ENCODE measurements at places on chromosomes 5 and 9.
A peak's percentile ranks its signal among the peaks of the same experiment; 100 is the strongest.

GRCh38 chr9:113946496-113947115, 70.5 kb downstream of the ZNF618 start:
- DNase-seq = no peak

- DNase-seq = no peak
These were observed 153.0 kb downstream of the HMHB1 start for GRCh38 chr5:143964919-143965318.

DNA sequence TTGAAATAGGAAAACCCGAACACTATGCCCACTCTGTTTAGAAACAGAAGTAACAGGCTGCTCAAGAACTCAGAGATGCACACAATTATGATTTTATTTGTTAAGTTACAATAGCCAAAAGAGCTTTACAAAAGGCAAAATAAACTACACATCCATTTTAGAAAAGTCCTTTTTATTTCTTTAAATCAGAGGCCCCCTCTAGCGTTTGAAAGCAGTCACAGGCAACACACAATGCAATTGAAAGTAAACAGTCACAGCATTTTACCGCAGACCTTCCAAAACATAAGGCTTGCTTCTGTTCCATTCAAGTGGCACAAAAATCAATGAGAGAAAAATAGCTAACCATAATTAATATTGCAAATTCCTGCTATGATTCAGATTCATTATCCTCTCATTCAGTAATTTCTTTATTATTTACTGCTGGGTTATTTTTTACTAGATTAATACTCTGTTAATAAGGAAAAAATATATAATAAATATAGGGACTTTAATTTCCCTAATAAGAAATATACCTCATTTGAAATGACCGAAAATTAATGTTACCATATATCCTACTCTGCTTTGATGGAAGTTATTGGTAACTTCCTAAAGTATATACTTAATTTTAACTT, 78.3 kb downstream of the CEP120 start:
- peak; percentile 7 for DNase-seq

DNA sequence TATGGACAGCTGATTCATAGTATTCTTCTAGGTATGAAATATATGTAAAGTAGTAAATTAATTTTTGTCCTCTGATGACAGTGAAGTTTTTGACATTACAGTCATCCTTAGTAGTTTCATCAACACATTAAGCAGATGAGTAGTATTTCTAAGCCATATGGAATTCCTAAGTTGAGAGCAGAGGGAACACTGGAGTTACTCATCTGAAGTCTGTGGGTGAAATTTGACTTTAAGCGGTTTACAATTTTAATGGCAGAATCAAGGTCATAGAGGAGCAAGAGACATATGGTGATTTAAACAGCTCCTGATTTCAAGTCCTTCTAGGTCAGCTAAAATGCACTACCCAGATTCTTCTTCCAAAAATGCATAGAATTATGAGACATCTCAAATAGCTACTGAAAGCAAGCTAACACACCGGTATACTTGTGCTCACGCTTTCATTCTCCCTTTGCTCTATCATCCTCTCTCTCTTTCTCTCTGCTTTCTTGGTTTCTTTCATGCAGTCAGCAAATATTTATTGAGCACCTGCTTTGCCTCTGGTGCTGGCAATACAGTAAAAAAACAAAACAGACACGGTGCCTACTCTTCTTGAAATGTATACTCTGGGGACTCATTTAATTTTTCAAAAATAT, 235.9 kb downstream of the FER start:
- no peak for DNase-seq

GRCh38 chr5:154199671-154200220, 9.2 kb downstream of the GALNT10 start:
- DNase-seq = no peak

- DNase-seq = peak; percentile 7
These were observed 102.2 kb downstream of the DEPDC1B start for GRCh38 chr5:60597572-60598320.

DNA sequence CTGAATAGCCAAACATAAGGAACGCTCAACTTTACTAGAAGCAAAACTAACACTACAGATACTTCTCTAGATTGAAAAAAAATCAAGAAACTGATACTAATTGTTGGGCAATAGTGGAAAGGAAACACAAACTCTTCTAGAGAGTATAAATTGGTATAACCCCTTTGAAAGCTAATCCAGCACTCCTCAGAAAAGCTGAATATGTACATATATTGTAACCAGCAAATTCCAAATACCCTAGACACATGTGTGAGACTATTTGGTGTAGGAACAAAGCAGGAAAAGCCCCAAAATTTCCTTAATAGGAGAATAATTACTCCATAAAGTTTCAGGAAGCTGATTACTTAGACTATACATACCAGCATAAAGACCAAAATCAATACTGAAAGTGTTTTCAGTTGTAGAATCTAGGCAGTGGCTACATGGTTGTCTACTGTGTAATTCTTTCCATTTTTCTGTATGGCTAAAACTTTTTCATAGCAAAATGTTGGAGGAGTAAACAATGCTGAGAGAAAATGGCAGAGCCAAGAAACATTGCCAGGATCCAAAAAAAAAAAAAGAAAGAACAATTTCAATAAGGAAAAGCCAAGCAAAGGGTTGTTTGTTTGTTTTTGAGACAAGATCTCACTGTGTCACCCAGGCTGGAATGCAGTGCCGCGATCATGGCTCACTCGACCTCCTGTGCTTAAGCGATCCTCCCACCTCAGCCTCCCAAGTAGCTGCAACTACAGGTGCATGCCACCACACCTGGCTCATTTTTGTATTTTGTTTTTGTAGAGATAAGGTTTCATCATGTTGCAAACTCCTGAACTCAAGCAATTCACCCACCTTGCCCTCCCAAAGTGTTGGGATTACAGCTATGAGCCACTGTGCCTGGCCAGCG, 15.0 kb downstream of the SKP1 start:
- DNase-seq = no peak

DNA sequence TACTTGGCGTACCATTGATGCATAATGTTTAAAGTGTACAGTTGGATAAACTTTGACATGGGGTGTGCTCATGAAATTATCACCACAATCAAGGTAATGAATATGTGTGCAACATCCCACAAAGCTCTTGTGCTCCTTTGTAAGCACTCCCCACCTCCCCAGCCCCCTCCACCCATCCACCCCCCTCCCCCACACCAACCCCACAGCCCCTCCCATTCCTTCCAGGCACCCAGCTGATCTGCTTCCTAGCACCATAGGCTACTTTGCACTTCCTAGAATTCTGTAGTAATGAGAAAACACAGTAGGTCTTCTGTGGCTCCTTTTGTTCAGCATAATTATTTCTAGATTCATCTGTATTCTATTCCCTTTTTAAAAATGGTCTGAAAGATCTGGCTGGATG, 24.5 kb downstream of the FGD3 start:
- no peak for DNase-seq

- DNase-seq = no peak
These were observed 41.0 kb downstream of the ALDH1A1 start for GRCh38 chr9:72911816-72912215.

DNA sequence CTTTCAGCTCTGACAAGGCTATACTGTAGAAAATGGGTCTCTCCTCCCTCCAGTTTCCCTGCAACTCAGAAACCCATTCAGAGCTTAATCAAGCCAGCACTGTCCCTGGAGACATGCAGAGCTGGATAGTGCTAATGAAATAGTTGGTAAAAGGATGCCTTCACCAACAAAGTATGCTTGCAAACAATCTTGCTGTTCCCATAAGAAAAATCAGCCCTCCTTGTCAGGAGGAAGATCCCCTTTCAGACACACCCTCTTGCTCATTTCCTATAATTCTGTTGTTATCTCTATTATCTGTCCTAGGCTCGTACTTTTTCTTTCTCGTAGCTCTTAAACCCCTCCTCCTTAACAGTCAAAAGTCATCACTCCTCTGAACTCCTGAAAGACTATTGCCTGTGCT, 9.9 kb upstream of the OSMR start:
- no peak for DNase-seq

GRCh38 chr5:142683116-142683515, 2.8 kb downstream of the FGF1 start:
- no peak for DNase-seq

DNA sequence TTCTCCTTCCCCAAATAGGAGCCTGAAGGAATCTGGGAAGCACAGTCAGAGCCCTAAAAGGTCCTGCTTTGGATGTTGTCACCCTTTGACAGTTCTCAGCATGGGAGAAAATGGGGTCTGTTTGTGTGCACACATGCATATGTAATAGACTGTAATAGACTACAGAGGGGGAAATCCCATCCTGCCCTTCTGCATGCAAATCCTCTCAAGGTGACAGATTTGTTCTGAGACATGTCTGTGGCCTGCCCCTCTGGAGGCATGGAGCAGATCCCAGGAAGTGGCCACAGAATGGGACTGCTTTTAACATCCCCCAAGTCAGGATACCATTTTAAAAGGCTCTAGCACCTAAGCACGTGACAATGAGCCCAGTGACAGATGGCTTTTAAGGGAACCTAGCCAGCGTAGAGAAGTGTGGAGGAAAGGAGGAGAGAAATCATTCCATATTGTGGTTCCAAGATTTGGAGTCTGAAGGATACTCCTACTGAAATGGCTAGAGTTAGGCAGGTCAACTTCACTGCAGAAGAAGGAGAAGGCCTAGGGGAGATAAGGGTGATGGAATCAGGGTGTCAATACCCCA, 483.5 kb downstream of the SPOCK1 start:
- DNase-seq = no peak

DNA sequence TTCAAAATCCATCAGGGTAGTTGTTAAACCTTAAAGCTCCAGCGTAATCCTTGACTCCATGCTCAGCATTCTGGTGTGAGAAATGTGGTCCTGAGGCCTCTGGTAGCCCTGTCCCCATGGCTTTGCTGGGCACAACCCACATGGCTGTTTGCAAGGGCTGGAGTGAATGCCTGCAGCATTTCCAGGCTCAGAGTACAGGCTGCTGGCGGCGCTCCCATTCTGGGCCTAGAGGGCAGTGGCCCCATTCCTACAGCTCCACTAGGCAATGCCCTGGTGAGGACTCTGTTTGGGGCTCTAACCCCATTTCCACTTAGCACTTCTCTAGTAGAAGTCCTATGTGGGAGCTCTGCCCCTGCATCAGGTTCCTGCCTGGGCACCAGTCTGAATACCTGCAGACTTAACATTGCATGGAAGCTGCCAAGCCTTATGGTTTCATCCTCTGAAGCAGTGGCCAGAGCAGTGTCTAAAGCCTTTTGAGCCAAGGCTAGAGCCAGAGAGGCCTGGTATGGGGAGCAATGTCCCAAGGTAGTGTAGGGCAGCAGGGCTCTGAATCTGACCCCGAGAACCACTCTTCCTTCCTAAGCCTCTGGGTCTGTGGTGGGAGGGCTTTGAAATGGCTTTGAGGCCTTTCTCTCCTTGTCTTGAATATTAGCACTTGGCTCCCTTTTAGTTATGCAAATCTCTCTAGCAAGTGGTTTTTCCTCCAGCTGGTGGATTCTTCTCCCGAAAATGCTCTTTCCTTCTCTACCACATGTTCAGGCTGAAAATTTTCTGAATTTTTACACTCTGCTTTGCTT, 5.8 kb upstream of the ALDH1A1 start:
- no peak for DNase-seq

DNA sequence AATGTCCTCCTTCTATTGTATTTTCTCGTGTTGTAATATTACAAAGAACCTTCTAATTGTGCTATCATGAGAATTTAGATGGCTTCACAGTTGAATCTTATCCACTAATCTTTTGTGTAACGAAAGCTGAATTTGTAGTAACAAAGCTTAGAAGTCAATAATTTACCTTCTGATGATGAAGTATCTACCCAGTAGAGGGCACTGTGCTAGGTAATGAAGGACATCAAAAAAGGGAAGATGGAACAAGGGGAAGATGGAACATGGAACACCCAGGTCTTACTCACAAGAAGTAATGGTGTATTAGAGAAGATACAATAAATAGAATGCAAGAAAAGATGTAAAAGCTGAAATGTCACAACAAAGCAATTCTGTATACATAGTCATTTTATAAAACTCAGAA, 131.0 kb upstream of the CCNG1 start:
- no peak for DNase-seq

DNA sequence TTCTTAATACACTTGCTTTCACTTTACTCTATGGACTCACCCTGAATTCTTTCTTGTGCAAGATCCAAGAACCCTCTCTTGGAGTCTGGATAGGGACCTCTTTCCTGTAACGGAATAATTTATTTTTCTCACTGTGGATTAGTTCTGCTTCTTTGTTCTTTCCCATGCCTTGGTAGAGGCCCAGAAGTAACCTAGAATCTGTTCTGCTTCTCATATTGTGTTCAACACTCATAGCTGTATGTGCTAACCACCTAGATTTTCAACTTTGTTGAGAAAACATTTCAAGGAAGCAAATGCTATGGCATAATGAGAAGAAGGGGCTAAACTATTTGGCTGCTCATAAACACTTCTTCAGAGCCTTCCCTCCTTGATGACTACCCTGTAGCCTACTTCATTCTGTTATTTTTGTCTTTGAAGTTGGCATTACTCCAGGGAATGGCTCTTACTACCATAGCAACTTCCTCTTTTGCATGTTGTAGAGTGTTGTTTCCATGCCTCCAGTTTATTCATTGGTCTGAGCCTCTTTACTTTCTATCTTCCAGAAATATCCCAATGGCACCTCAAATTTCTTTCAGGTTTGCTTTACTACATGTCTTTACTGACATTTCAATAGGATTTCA, 74.3 kb downstream of the KIAA0825 start:
- no peak for DNase-seq

- no peak for DNase-seq
These were observed 349.3 kb downstream of the SEMA5A start for GRCh38 chr5:9196403-9197227.

- no peak for DNase-seq
These were observed 139.7 kb downstream of the C5orf15 start for GRCh38 chr5:133828722-133829121.

DNA sequence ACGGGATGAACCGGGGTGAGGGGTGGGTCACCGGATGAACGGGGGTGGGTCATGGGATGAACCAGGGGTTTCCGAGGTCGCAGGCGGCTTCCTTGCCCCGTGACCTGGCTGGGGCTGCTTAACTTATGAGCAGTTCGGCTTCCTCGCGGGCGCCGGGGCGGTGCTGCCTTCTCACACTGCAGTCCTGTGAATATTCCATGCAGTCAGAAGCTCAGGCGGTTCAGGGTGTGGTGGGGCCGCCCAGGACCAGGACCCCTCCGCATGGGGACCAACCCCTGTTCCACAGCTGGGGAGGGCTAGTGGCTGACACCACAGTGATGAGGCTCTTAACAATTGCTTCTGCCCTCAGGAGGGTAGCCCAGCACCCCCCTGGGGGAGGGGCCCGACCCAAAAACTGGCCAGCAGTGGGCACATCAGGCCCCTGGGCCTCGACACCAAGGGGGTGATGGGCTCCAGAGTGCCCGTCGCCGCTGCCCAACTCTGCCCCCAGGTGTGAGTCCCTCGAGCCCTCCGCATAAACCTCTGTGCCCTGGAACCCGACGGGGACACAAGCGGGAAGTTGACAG, 30.9 kb upstream of the SLC9A3 start:
- DNase-seq = peak; percentile 19

GRCh38 chr5:82749461-82749820, 327.8 kb downstream of the TMEM167A start:
- DNase-seq = no peak

DNA sequence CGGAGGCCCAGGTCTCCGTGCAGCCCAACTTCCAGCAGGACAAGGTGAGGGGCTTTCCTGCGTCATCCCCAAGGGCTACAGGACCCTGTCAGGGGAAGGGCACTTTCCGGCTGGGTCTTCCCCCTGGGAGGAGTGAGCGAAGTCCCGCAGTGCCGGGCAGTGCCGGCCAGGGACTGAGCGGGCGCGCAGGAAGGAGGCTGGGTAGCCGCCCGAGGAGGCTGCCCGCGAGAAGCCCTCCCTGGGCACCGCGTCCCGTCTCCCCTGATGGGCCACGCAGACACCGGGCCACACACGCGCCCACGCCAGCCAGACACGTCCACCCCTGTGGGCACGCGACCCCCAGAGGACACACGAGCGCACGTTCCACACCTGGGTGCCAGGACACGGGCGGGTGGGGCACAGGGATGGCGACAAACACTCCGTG, 357 bp downstream of the PTGDS start:
- no peak for DNase-seq
